ENCODE measurements at places on chromosomes 7 and 10.

GRCh38 chr7:51467384-51468017, 150.9 kb upstream of the COBL start:
- no peak for DNase-seq

DNA sequence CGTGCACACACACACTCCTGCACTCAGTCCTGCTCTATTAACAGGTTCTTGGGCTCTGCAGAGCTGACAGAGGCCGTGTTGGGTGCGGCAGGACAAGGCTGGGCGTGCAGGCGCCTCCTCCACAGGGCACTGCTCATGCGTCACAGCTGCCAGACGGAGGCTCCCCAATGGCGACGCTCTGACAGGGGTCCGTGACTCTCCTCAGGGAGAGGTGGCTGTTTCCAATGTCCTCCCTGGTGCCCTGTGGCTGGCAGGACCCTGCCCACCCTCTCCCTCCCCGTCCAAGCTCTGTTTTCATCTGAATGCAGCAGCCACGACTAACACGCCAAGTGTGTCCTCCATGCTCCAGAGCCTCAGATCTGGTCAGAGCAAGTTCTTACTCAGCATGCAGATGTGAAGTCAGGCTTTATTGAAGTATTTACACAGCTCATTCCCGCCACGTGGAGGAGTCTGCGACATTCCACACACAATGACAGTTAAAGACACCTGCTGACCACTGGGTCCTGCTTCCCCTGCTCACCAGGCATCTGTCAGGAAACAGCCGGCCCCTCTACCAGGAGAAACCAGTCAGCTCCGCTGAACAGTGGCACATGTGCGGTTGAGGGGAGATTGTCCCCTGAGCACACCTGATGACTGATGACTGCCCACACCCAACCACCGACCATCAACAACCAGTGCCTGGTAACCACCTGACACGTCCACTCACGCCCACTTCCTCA, 116.7 kb downstream of the VIPR2 start:
- DNase-seq: peak; percentile 62

DNA sequence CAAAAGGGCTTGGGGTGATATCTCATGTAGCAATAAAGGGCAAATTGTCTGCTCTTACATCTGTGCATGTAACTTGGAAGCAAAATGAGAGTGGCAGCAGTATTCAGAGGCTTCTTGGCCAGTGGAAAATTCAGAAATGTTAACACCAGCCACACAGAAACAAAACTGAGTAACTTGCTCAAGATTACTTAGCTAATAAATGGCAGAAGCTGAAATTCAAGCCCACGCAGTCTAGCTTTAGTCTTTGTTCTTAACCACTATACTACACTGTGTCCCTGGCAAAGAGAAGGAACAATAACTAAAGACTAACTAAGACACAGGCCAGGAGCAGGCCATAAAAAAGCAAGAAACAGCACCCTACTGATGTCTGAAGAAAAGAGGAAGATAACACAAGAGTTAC, 185.9 kb upstream of the ASAH2 start:
- DNase-seq: no peak

GRCh38 chr7:135681762-135682161, 19.4 kb downstream of the STMP1 start:
- DNase-seq: no peak

DNA sequence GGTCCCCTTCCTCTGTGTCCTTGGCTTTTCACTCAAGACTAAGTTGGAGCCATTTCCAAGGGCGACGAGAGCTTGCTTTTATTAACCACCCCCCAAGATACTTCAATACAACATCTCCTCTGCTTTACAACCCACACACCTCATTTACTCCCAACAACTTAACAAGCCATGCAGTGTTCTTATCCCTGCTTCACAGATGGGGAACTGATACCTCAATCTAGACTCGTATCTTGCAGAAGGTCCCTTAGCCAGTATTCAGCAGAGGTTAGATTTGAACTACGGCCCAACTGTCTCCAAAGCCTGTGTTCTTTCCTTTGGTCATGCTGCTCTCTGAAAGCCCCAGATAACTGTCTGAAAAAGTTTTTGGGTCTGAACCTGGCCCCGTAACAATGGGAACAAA, 444.8 kb downstream of the GRID1 start:
- DNase-seq: no peak

GRCh38 chr7:137962875-137963507, 38.9 kb downstream of the CREB3L2 start:
- no peak for DNase-seq

GRCh38 chr7:3370921-3371320, 69.9 kb downstream of the SDK1 start:
- no peak for DNase-seq

- DNase-seq: no peak
These were observed 3.4 kb downstream of the PDE6C start for GRCh38 chr10:93615576-93616235.

DNA sequence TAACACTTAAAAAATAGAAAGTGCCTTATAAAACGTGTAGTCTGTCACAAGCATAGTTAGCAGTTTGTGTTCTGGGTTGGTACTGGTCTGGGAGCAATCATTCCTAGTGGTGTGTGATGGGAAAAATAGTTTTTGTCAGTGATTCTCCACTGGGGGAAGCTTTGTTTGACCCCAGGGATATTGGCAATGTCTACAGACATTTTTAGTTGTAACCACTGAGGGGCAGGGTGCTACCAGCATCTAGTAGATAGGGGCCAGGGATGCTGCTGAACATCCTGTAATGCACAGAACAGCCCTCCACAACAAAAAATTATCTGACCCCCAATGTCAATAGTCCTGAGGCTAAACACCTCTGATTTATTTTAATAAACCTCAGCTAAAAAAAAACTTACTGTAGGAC, 51.6 kb upstream of the CREB5 start:
- no peak for DNase-seq

DNA sequence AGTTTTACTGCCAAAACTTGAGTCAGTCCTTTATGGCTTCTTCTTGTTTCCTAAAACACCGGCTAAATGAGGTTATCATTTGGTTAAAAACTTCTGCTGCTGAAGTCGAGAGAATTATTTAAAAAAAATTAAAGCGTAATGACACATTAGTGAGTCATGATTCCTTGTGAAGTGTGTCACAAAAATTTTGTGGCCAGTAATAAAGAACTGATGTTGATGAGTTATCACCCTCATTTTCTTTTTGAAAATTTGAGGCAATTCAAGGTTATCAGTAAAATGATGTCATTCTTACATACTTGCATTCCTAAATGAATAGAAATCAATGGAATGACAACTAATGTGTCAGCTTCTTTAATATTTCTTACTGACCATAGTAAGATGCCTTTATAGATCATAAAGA, 427.4 kb downstream of the SORCS3 start:
- DNase-seq: no peak
